Stimulated activated naive CD8-positive, alpha-beta T cell treated with anti-CD3 and anti-CD28 coated beads, Interleukin-15, amount 100 ng/mL, for 72 hours (primary cell): ENCODE measurements at places on chromosomes 11 and 22.

GRCh38 chr11:35791088-35791958 lies 128.7 kb downstream of the TRIM44 start:
- DNase-seq: no peak

DNA sequence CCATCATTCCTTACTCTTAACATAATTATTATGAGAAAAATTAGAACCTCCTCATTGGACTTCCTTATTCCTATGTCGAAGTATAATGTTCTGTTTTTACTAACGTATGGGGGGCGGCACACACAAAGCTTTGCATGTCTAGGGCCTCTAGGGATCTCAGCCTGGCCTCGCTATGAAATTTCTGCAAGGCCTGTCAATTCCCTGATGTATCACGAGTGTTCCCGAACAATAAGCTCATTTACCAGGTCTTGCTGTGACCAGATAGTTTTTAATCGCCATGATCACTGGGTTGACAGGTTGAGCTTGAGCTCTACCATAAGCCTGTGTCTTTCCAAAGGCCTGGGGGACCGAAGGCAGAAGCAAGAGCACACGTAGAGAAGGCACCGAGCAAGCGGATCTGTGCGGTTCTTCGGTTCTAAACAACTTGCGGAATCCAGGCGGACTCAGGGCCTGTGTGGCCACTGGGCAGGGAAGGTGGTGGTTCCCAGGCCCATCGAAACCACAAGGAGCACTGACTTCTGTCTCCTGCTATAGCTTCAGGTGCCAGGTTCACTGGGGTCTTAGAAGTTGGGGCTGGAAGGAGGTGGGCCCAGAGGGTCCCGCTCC lies 10.4 kb upstream of the FXYD2 start:
- no peak for DNase-seq

DNA sequence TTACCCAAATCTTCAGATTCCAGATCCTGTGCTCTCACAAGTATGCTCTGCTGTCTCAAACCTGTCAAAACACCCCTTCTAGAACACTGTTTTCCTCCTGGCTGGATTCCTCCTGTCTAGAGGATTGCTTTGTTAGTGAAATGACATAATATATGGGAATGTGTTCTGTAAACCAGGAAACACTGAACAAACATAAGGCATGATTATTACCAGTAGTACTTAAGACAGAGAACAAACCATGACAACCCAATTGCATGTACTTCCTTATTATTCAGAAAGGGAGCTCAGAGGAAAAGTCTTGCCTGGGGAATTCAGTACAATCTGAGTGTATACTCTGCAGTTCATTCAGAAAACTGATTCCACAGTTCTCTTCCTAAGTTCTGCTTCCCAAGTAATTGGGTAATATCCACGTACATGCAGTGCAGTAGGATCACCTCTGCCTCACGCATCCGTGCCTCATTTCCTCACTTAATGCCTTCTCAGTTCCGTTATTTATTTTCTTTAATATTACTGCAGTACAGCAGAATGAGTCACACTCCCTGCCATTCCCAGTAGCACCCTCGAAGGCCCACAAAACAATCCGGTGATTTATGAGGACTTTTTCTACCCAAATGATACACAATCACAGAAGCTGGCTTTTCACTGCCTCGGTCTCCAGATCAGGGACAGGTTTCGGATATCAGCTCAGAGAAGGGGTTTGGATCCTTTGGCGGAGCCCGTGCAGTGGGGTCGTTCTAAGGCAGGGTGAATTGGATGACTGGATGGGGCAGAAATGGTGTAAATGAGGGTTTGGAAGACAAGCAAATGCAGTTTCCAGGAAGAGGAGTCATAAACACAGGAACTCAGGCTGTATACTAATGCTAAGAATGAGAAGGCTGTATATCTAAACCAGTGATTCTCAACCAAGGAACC lies 896.9 kb downstream of the KCNA4 start:
- no peak for DNase-seq

DNA sequence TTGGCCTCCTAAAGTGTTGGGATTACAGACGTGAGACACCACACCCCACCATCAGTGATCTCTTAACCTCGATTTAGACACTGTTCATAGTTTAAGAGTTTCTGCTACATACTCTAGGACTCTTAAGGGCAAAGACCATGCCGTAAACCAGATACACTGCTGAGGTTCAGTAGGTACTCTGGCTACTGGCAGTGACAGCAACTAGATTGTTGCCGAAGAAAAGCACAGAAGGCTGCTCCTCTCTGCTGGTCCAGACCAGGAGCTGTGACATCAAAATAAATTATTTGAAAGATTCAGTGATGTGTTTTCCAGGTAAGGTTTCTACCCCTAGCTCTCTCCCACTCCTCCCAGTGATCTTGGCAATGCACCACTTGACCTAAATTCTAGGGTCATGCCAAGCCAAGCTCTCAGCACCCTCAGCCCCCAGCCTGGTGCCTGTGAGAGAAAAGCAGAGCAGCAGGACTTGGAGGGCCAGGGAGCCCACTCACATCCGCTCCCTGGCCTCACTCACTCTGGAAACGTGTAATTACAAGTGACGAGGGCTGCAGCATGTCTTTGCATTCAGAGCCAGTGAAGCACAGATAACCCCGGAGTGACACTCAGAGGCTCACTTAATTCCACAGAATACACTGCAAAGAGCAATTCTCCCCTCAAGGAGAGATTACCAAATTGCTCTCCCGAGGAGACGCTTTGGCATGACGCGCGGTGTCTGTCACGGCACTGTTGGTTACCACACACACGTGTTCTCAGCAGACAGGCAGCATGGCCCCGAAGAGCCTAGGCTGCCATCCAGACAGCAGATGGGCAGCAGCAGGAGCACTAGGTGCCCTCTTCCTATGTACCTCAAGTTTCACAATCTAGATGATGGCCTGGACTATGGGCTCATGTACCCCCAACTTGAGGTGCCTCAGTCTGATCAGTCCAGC lies 96.9 kb upstream of the PITPNB start:
- DNase-seq: no peak

GRCh38 chr11:120147094-120147949 lies 9.4 kb upstream of the TRIM29 start:
- no peak for DNase-seq

DNA sequence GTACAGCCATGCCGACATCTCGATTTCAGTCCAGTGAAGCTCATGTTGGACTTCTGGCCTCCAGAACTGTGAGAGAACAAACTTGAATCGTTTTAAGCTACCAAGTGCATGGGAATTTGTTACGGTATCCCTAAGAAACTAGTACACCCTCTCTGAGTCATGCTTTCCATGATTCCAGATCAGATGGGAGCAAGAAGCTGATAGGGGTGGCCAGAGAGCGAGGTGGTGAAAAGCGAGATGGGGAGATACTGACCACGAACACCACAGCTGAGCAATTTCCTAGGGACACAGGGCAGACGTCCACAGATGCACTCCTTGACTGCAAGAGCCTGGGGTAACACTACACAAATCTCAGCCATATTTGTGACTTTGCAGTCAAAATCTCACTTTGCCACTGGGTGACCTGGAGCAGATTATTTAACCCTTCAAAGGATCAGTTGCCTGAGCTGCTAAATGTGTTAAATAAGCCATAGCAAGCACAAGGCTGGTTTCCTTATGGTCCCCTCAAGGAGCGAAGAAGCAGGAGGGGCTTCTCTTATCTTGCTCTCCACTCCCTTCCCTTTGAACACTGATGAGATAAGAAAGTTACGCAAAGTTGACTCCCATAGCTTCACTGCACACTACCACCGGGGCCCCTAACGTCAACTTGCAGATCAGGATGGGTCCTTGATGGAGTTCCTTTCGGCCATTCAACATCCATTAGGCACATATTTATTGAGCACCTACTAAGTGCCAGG lies 22.6 kb upstream of the RCN1 start:
- DNase-seq: no peak

DNA sequence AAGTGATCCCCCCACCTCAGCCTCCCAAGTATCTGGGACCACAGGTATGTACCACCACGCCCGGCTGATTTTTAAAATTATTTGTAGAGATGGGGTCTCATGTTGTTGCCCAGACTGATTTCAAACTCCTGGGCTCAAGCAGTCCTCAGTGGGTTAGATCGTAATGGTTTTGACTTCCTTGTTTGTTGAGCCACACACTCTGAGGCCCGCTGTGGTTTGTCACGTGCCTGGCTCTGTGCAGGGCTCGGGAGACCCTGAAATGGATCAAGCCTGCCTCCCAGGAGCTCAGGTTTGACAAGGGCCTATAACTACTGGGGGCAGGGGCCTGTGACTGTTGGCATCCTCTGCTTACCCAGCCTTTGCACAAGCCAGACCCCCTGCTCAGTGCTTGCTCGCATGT lies 68.1 kb downstream of the MPPED1 start:
- DNase-seq: no peak

GRCh38 chr11:101254037-101254436 lies 124.4 kb upstream of the PGR start:
- DNase-seq: no peak

GRCh38 chr22:37516456-37516855 lies 2.8 kb downstream of the CARD10 start:
- DNase-seq: no peak

- no peak for DNase-seq
These were observed 1112.4 kb downstream of the JRKL start for GRCh38 chr11:97502201-97502600.

GRCh38 chr22:47622541-47622940 lies 860.1 kb downstream of the TBC1D22A start:
- DNase-seq: no peak

GRCh38 chr11:8339592-8340022 lies 75.9 kb upstream of the LMO1 start:
- no peak for DNase-seq

GRCh38 chr11:65558002-65558929 lies at the start of gene LTBP3:
TSS of gene LTBP3 (minus strand) at chr11:65558359. CDS start at chr11:65557959, 400 bp downstream.
- peak; percentile 49 for DNase-seq

GRCh38 chr11:133403900-133404299 lies 128.4 kb downstream of the OPCML start:
- no peak for DNase-seq

DNA sequence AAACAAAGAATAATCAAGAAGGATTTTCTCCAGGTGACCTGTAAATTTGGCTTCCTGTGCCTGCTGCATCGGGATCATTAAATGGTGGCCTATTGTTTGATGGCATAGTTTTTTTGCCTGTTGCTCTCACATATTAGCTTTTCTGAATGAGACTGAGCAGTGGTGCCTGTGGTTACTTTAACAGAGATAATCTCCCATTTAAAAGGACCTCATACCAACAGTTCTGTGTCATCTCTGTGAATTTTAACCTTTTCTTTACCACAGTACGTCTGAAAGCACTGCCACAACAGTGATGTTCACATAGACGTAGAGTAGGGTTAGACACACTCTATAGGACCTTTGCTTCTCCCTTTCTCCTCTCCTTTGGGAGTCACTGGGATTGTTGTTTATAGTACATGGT lies 22.9 kb upstream of the RCE1 start:
- DNase-seq: no peak

- no peak for DNase-seq
These were observed 120.8 kb downstream of the DCDC1 start for GRCh38 chr11:31248768-31249167.

DNA sequence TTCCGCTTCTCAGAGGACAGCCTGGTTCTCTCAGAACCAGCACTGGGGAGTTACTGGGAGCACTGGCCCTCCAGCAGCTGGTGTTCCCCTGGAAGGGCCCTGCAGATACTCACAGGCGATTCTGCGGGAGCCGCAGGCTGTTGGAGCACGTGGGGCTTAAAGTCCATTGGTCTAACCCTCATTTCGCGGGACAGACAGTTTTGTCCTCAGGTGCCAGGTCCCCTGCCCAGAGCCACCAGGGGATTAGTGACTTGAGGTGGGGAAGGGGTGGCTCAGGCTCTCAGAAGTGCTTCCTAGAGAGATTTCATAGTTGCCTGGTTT lies 53.9 kb downstream of the CACNA1I start:
- no peak for DNase-seq

DNA sequence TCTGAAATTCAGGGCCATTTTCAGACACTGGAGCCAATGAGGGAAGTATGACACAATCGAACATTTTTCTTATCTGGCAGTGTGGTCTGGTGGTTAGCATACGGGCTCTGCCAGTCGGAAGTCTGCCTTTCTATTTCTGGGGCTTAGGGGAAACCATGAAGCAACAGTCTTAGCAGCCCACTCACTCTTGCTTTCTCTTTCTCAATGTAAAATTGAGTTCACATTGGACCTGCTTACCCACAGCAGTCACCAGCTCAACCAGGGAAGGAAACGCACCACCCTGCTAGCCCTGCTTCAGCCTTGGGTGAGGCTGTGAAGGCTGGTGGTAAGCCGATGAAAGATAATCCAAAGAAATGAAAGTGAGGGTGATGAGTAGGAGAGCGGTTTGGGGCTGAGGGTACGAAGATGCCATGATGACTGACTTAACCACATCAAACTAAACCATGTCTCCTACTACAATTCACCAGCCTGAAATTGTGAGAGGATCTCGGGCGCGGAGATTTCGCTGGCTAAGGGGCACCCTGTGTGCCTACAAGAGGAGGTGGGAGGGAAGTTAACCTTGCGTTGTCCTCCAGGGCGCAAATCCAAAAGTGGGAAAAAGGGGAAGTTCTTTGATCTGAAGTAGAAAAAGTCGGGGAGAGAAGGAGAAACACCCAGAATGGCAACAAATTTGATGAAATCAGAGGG lies 2.0 kb upstream of the LMO2 start:
- DNase-seq: peak; percentile 95

DNA sequence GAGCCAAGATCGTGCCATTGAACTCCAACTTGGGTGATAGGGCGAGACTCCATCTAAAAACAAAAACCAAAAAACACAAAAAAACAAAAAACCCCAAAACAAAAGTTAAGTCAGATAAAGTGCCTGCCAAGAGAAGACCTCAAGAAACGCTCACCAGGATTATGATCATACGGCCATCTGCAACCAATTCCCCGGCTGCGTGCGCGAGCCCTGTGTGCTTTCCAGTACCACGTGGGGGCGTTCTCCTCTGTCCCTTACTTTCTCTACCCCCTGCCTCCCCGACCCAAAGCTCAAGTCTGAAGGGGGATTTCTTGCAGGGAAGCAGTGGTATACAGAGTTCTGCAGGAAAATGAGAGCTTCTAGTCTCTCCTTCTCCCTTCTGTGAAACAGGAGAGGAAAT lies 10.5 kb upstream of the RPS19BP1 start:
- no peak for DNase-seq

DNA sequence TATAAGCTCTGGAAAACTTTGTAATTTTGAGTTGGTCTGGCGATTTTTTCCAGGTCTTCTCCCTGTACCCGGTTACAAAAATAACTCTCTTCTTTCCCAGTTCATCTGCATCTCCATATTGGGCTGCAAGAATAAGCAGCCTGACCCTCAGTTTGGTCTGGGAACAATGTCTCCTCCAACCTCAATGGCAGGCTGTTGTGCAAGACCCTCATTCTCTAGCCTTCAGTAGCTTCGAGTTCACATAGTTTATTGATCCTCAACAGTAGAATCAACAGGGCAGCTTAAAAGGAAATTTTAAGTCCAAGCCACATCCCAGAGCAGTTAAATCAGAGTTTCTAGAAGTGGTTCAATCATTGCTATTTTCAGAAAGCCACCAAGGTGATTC lies 35.3 kb downstream of the TMPRSS5 start:
- no peak for DNase-seq

- no peak for DNase-seq
These were observed 41.8 kb upstream of the CDON start for GRCh38 chr11:126104420-126104819.
